Tongue (tissue), 3 donors: ENCODE measurements at places on chromosomes 4 and X.
A peak's percentile ranks its signal among the peaks of the same experiment; 100 is the strongest.

DNA sequence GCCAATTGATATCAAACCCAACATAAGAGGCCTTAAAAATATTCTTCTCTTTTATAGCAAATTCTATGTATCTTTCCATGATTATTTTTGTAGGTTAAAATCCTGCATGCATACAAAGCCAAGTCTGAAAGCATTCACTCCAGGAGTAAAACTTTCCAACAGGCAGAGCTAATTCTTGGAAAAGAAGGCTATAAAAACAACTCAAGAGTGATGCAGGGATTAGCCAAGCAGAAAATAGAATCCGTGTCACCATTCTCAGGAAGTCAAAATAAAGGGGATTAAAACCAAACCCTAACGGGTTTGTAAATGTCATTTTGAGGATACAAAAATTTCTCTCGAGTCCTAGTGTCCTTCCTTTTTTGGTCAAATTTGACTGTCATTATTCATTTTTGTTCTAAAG, 412.4 kb downstream of the DMD start:
- DNase-seq = peak; percentile 2

DNA sequence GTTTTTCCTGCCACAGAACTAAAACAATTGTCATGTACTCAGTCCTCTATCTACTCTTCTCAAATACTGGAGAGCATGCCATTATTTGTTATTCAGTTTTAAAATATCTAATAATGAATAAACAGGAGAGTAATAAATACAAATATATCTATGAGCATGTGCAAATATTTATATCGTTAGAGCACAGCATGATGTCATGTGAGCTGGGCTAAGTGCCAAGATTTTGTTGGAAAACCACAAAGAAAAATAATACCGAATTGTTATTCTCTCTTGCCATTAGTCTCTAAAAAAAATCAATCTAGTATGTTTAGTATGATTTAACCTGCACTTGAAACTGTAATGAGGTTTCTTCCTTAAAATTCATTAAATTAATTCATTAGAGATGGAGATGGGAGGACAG, 97.3 kb downstream of the DDX60 start:
- peak; percentile 41 for DNase-seq

GRCh38 chrX:123223859-123224258, 39.8 kb downstream of the GRIA3 start:
- DNase-seq = no peak

DNA sequence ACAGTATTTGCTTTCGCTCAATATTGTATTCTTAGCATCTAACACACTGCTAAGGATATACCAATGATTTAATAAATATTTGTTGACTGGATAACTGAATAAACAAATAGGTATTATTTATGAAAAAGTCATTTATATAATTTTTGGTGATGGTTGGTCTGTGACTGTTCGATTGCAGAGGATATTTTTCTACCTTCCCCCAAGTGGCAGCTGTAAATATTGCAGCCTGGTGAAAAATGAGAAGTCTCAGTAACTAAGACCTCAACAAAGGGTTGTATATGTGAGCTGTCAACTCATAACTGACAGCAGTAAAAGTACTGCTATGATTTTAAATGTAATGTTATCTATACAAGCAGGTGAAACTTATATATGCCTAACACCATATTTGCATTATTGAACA, 36.0 kb downstream of the HTR2C start:
- no peak for DNase-seq

DNA sequence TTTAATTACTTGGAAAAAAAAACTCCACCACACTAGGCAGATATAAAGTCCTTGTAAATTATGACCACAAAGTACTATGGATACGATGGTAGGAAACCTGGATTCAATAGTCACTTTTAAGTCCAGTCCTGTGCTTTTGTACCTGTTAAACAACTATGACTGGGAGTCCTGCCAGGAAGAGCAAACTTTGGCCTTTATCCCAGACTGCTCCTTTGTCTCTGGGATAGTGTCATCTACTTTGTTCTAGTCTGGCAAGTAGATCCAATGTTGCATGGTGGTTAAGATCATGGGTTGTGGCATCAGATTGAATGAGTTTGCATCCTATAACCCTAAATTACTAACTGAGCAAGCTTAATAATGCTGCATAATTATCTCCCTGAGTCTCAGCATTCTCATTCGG, 175.3 kb upstream of the FGF13 start:
- DNase-seq = peak; percentile 16

- no peak for DNase-seq
Observed at GRCh38 chr4:45438047-45438446, 685.8 kb downstream of the GABRG1 start.

DNA sequence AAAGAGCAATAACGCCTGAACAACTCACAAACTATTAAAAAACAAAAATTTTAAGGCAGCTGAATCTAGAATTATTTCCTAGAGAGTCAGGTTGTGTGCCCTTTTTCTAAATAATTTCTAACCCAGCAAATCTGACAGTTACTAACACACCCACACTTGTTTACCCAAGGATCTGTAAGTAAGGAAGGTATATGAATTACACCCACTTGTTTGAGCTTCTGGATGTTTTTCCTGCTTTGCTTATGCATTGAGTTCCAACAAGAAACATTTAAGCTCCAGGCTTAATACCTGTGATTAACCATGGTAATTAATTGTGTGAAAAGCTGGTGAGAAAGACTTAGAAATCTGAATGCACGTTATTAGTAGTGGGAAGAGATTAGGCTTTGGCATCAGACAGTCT, 1.5 kb downstream of the NIPAL1 start:
- no peak for DNase-seq

DNA sequence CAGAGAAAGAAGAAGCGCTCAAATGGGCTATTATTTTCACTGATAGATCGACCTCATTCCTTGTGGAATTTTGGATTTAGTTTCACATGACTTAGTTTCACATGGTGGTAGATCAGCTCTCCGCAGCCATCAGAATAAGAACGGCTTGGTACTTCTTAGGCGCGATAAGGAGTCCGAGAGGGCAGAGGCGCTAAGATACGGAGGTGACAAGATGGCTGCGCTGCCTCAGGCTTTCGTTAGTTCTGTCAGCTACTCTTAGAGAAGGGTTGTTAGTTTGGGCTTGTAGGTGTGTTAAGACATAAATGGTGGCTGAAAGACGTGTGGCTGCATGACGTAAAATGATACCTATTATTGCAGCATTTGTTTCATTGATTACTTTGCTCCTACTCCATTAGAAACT, 169.1 kb downstream of the UNC5C start:
- DNase-seq = no peak

GRCh38 chr4:18844726-18845125, 823.2 kb upstream of the LCORL start:
- no peak for DNase-seq

DNA sequence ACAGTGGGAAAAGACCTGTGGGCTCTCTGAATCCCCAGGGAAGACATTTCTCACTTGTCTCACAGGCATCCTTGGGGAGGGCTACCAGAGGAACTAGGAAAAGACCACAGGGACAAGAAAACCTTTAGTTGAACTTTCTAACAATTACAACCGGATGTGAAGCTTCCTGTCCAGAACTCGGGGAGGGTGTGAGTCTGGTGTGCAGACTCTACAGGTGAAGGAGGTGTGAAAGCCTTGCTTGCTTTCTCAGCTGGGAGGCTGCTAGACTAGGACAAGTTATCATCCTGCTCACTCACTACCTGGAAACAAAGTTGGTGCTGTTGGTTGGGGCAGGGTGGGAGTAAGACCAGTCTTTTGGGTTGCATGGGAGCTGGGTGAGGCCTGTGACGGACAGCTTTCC, 158.5 kb upstream of the PBDC1 start:
- no peak for DNase-seq

- no peak for DNase-seq
Observed at GRCh38 chrX:119230850-119231249, 5.2 kb upstream of the PGRMC1 start.
